ENCODE measurements at places on chromosomes 3 and 15.

DNA sequence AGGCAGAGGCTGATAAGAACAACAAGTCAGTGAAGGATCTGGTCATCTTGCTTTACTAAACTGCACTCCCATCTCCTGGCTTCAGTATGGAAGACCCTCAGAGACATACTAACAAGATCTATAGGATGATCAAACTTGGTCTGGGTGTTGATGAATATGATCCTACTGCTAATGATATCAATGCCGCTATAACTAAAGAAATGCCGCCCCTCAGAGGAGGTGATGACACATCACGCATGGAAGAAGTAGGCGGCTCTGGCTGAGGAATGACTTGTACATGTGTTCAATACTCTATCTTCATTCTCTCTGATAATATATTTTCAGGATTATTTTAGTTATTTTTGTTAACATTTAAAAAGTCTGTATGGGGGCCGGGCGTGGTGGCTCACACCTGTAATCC, 17.5 kb upstream of the EIF2B5 start:
- no peak for DNase-seq
- H3K4me1 ChIP-seq: no peaks in the 10 kb centered on the region
- H3K27ac ChIP-seq: no peak overlapping the region
- no peaks in the 10 kb centered on the region for H3K27me3 ChIP-seq

DNA sequence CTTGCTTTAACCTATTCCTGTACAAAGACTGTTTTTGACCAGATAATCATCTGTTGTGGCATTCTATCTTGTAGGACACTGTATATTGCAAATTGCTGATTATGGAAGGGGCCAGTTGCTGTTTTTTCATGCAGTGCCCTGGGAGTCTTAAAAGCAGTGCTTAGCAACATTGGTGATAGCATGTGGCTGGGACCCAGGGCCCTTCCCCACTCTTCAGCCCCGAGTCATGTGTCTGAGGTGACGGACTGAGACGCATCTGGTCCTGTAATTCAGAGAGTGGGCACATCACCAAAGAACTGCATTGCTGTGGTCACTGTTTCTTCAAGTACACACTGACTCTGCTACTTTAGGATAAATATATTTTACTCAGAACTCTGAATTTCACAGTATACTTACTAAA, 63.4 kb downstream of the SNRK start:
- DNase-seq: no peak
- no peaks in the 10 kb centered on the region for H3K27me3 ChIP-seq
- H3K4me1 ChIP-seq: no peaks in the 10 kb centered on the region
- H3K27ac ChIP-seq: no peak overlapping the region

DNA sequence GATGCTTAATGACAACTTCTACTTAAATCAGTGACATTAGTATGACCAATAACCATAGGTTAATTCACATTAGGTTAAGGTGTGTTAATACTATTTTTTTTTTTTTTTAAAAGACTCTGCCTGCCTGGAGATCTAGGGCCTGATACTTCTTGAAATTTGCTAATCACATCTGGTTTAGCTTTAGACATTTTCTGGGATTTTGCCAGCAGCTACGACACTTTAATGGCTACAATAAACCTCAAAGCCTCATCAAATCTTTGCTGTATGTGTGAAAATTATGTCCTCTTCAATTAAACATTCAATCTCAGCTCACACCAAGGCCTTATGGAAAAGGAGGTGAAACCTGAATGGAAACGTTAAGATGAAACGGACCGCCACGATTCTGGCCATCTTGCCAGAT, 167.9 kb downstream of the GREM1 start:
- H3K4me3 ChIP-seq: no peak overlapping the region
- DNase-seq: no peak
- H3K4me1 ChIP-seq: peaks cover 4% of the 10 kb centered on the region
- no peaks in the 10 kb centered on the region for H3K36me3 ChIP-seq
- no peaks in the 10 kb centered on the region for H3K27me3 ChIP-seq

GRCh38 chr3:107810171-107811071, 280.4 kb downstream of the CD47 start:
- H3K27me3 ChIP-seq: no peaks in the 10 kb centered on the region
- H3K4me1 ChIP-seq: peaks cover 4% of the 10 kb centered on the region
- H3K36me3 ChIP-seq: peaks cover 12% of the 10 kb centered on the region
- H3K4me3 ChIP-seq: no peak overlapping the region

DNA sequence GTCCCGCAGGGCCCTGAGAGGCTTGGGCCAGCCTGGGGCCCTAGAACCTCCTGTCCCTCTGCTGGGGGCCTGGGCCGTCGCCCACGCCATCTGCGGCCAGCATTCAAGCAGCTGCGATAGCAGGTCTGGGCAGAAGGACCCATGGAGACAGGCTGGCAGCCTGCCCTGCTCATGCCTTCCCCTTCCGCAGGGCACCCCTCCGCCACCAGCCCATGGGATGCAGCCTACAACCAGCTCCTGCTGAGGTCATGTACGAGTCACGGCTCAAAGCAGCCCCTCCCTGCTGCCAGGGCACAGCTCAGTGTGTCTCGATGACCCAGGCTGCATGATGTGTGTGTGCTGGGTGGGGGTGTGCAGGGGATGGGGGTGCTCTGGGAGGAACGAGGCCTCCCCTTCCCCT, 27.8 kb downstream of the DUSP7 start:
- no peaks in the 10 kb centered on the region for H3K36me3 ChIP-seq
- peak overlapping the region; percentile 11 for H3K27ac ChIP-seq
- no peaks in the 10 kb centered on the region for H3K27me3 ChIP-seq
- peaks cover 19% of the 10 kb centered on the region for H3K4me1 ChIP-seq

DNA sequence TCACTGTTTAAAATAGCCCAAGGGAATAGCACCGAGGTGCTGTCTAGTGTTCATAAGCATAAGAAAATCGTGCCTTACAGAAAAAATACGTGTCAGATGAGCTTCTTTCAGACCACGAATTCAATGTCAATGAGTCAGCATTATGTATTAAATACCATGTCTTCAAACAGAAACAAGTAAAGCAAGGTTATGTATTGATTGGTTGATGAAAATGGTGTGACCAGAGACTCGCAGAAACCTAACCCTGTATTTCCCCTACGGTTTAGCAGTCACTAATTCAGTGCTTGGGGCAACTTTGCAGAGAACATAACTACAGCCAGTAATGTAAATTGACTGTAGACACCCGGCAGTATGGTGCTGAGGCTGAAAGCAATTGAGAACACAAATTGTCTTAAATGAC, 307.7 kb downstream of the IL5RA start:
- no peaks in the 10 kb centered on the region for H3K36me3 ChIP-seq
- no peak overlapping the region for H3K27ac ChIP-seq
- no peak overlapping the region for H3K4me3 ChIP-seq
- no peaks in the 10 kb centered on the region for H3K4me1 ChIP-seq

- H3K4me3 ChIP-seq: no peak overlapping the region
- no peak overlapping the region for H3K27ac ChIP-seq
- H3K36me3 ChIP-seq: no peaks in the 10 kb centered on the region
- no peaks in the 10 kb centered on the region for H3K4me1 ChIP-seq
Observed at GRCh38 chr3:17979911-17980310, 237.5 kb upstream of the TBC1D5 start.

All from ascending aorta (tissue), 2 donors.